ENCODE measurements at places on chromosomes 3 and 15.

DNA sequence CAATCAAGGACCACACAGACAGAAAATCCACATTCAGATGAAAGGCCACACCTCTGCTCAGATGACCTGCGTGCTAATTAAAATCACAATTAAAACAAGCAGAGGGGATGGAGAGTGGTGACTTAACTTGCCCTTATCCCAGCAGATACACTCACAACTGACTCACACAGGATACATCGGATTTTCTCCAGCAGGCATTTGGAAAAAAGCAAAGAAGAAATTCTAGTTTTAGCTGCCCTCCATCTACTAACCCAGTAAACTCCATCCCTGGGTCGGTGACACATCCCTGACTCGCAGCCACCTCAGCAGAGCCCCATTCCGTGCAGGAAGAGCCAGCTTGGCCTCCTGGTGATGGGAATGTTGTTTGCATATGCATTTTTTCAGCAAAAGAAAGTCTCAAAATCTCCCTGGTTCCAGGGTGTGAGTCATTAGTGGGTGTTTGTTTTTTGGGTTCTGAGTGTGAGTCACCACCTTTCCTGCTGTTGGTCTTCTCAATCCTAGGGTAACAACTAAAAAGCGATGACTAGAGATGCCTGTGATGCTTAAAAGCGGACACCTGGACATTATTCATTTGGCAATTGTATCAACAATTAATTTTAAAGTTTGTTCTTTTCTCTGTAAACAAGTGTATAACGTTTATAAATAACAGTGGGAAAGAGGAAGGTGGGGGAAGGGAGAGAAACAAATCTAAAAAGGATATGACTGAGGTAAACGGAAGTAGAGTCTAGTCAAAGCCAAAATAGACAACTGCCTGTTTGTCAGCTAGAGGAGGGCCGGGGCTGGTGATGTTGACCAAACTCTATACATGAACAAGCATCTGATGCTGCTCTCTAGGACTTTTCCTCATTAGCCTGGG lies 49.8 kb upstream of the SLC4A7 start:
- peak; percentile 16 for DNase-seq

DNA sequence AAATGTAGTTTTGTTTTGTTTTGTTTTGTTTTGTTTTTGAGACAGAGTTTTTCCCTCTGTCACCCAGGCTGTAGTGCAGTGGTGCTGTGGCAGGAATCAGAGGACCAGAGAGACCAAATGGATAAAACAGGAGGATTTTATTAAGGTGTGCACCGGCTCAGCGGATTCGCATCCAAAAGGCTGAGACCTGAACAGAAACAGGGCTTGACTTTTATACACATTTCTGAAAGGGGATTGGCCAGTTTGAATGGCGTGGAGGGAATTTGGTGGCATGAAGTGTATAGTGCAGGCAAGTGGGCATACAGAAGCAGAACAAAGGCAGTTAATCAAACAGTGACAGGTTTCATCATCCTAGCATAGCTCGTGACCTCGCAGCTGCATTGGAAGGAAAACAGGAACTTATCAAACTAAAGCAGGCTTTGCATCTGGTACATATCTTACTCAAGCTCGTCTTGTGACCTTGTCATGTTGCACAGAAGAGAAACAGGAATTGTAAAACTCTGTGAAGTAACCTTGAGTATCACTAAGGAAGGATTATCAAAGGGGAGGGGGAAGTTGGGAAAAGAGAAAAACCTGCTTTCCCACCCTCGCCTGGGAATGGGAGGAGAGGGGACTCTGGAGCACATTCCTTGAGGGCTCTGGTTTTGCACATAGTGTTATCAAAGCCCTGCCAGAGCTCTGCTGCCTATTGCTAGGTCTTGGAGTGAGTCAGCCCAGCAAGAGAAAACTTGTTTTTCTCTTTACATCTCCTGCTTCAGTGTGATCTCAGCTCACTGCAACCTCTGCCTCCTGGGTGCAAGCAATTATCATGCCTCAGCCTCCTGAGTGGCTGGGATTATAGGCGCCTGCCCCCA lies 38.5 kb downstream of the C3orf62 start:
- DNase-seq = peak; percentile 99

DNA sequence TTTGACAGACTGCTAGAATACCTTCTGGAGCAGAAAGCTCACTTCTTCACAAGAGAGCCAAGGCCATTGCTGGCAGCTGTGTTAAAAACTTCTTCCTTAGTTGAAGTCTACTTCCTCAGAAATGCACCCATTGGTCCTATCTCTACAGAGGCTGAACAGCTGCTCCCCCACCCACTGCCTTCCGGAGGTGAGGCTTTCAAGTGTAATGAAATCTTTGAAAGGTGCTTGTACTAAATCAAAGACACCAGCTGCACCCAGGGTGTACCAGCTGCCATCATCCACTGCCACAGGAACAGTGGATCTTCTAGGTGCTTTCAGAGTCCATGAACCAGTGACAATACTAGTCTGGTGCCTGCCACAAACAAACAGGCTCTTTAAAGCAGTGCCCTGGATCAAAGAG lies 26.4 kb upstream of the HERC1 start:
- peak; percentile 74 for DNase-seq

- peak; percentile 87 for DNase-seq
Measured at GRCh38 chr3:193605876-193606275, 12.9 kb downstream of the OPA1 start.

- no peak for DNase-seq
Measured at GRCh38 chr15:40721701-40722100, 26.7 kb downstream of the RAD51 start.

Measured in hematopoietic multipotent progenitor cell treated with erythropoietin and hydrocortisone succinate and interleukin-3 and kit ligand, for 4 days (in vitro differentiated cells).